Naive B cell (primary cell): ENCODE measurements at places on chromosomes 13 and 19.

GRCh38 chr13:75829830-75830229 is 193.7 kb downstream of the LMO7 start:
- DNase-seq: no peak

- no peak for DNase-seq
Observed at GRCh38 chr19:13938301-13939064, at the start of gene PODNL1. TSS of gene PODNL1 (minus strand) at chr19:13938417. CDS start at chr19:13938181, 236 bp downstream.

- DNase-seq: no peak
Observed at GRCh38 chr19:19532806-19533701, 4.3 kb downstream of the YJEFN3 start.

DNA sequence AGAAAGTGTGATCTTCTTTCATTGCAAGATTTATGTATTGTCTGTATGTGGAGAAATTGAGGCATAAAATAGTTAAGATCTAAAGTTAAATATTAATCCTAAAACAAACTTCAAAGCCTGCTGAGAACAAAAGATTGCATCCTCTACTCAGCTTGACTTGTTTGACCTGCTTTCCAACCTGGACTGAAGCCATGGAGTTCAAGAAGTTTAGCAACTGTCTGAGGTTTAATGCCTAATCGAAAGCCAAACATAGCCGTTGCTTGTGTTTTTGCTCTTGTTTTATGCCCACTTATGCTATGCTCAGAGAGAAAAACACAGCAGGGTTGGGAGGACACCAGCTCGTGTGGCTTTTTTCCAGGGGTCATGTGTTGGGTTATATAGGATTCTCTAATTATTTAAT is 135.6 kb downstream of the NUFIP1 start:
- DNase-seq: no peak

- DNase-seq: no peak
Observed at GRCh38 chr13:88627071-88627470, 955.9 kb downstream of the SLITRK5 start.
